ENCODE measurements at places on chromosomes 16 and 17.

DNA sequence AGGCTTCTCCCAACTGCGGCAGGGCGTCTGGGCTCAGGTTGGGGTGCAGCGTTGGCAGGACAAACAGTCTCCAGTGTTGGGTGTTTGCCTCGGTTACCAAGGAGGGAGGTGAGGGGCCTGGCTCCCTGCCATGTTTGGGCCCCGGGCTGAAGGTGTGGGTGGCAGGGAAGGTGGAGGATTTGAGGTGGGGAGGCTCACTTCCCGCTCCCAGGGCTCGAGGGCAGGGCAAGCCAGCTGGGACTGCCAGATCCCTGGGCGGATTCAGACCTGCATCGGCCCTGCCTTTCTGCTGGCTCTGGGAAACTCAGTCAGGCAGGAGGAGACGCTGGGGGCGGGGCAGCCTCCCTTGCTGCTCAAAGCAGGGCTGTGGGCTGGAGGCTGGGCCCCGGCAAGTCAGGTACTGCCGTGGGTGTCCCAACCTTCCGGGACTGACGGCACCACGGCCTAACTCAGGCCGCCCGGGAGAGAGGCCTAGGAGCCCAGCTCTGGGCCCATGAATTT lies 31.3 kb upstream of the KRT17 start:
- no peak for DNase-seq

- DNase-seq = no peak
Observed at GRCh38 chr16:4746991-4747574, 12.7 kb downstream of the DNAAF8 start.

- DNase-seq = peak; percentile 80
Observed at GRCh38 chr17:75633486-75634375, 497 bp downstream of the SMIM5 start.

DNA sequence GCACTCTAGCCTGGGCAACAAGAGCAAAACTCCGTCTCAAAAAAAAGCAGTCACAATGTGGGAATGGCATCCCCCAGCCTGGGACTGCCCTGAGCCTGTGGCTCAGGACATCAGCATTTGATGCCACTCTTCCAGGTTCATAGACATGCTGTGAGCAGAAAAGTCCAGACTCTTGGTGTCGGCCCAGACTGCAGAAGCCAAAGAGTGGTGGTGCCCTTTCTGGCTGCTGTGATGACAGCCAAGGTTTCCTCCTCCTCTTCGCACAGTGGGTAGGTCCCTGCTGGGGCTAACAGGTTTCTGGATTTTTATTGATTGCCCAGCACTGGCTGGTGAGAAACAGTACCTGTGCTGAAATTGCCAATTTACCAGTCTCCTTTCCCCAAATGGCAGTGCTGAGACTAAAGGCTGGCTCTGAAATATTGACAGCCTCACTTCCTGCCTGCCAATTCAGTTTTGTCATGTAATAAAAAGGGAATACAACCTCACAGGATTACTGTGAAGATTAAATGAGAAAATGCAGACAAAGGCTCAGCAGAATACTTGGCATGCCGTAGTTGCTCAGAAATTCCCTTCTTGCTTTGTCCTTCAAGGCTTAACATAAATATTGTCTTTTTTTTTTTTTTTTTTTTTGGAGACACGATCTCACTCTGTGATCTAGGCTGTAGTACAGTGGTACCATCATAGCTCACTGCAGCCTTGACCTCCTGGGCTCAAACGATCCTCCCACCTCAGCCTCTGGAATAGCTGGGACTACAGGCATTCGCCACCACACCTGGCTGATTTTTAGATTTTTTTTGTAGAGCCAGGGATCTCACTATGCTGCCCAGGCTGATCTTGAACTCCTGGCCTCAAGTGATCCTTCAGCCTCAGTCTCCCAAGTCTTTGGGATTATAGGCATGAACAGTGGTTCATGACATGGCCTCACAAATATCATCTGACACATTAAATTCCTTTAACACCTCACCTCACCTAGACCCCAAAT lies 15.5 kb upstream of the UBE2G1 start:
- no peak for DNase-seq

DNA sequence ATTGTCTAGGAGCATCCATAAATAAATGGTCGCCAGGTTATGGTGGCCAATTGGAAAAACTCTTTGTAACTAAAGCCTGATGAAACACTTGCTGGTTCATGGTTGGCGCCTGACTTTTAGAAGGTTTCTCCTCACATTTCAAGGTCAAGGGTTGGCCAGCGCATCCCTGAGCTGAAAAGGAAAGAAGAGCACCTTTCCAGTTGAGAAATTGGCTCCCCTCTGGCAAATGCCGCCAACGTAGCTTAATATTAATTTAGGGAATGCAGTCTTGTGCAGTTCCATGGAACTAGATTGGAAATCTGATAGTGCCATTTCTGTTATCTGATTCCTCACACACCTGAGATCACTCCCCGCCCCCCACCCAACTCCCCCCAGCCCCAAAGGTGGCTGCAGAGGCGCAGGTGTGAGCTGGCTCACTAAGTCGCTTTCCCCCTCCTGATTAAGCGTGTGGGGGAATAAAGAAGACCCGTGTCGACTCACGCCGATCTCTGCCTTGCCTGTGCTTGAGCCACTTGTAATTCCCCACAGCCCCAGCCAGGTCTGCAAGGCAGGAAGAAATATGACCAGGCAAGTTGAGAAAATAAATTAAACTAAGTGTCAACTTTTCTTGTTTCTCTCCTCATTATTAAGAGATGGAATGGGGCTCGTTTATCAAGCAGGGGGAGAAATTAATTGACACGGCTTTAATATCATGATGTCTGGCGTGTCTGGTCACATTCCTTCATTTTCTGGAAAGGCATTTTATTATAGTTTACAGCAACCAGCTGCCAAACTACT lies 157.7 kb downstream of the CCDC182 start:
- no peak for DNase-seq

DNA sequence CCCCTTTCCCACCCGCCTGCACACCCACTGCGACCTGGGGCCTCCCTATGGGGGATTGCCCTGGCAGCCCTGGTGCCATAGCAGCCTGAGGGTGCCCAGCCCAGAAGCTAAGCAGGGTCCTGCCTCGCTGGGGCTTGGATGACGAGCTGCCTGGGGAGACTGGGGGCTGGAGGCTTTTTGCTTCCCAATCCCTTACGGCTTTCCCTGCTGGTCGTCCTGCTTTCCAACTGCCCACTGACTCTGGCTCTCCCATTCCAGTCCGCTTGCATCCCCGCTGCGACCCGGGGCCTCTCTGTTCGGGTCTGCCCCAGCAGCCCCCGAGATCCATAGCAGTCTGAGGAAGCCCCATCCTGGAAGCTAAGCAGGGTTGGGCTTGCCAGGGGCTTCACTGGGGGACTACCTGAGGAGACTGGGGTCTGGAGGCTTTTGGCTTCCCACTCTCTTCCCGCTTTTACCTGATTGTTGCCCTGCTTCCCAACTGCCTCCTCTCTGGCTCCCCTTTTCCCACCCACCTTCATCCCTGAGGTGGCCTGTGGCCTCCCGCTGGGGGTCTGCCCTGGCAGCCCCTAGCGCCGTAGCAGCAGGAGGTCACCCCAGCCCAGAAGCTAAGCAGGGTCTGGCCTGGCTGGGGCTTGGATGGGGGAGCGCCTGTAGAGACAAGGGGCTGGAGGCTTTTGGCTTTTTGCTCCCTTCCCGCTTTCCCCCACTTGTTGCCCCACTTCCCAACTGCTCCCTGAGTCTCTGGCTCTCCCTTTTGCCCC lies 2292.8 kb downstream of the TP53TG3F start:
- no peak for DNase-seq

DNA sequence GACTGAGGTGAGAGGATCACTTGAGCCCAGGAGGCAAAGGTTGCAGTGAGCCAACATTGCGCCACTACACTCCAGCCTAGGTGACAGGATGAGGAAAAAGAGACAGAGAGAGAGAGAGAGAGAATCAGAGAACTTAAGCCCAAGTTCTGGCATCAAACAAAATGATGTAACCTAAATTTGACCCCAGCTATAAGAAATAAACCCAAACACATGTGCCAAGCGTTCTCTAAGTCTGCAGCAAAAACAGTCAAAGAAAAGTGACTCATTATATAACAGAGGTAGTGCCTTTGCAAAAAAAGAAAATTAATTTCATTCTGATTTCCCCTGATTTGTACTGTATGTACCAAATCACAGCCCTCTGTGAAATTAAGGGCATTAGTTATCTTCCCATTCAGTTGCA lies 89.5 kb downstream of the CDH11 start:
- no peak for DNase-seq

- no peak for DNase-seq
Observed at GRCh38 chr17:11690681-11691080, 92.4 kb downstream of the DNAH9 start.

DNA sequence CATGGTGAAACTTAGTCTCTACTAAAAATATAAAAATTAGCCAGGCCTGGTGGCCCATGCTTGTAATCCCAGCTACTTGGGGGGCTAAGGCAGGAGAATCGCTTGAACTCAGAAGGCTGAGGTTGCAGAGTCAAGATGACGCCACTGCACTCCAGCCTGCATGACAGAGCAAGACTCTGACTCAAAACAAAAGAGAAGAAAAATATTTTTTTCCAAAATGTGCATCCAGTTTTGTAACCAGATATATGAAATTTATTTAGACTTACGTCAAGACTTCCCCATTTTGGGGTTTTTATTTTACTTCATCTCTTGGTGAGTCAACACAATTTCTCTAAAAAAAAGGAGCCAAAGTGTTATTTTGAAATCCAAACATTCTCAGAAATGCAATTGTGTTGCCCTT lies 5.5 kb upstream of the TM4SF5 start:
- DNase-seq = no peak

GRCh38 chr16:67535201-67535600 lies 6.6 kb downstream of the RIPOR1 start:
- no peak for DNase-seq

GRCh38 chr16:46859719-46860152 lies 24.4 kb upstream of the GPT2 start:
- DNase-seq = peak; percentile 64

- DNase-seq = no peak
Observed at GRCh38 chr17:5877366-5877765, 192.8 kb upstream of the WSCD1 start.

GRCh38 chr17:41957031-41957868 lies 9.3 kb upstream of the CNP start:
- DNase-seq = no peak

DNA sequence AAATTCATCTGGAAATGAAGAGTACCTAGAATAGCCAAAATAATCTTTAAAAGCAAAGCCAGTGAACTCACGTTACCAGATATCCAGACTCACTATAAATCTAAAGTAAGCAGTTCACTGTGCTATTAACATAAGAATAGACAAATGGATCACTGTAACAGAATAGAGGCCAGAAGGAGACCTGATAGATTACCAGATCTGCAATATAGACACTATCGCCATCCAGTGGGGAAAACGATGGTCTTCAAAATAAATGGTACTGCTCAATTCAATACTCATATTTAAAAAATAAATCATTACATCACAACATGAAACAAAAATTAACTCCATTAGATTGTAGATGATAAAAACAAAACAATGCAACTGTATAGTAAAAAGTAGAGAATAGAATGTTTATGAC lies 158.6 kb upstream of the CDH8 start:
- DNase-seq = no peak

DNA sequence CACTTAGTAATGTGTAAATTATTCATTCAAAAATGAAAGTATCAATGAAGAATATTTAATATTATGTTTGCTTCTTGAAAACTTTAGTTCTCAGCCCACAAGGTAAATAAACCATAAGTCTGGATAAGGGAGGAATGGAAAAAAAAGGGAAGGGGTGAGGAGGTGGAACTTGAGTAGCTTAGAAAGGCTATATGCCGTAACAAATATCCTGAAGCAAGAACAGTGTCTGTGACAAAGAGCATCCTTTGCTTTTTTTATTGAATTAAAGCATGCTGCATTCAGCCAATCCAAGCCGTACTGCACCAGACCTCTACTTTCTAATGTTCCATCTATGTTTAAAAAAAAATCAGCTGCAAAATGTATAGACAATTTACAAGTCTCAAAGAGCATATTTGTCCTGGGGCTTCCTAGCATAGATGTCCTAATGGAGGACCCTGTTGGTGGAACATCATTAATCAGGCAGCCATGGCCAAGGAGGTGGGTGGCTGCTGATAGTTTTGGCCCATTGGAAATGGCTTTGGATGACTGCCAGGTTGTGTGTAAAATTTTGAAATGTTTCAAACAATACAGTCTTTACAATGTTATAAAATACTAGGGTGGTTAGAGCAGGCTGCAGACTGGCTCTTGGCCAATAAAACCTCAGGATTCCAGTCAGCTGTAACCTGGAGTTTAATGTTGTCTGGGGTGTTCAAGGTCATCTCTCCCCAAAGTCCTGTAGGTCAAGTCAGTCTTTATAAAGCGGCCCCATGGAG lies 895.8 kb upstream of the SOX9 start:
- no peak for DNase-seq

GRCh38 chr17:74779948-74780400 lies 3.8 kb upstream of the NAT9 start:
- DNase-seq = peak; percentile 83

DNA sequence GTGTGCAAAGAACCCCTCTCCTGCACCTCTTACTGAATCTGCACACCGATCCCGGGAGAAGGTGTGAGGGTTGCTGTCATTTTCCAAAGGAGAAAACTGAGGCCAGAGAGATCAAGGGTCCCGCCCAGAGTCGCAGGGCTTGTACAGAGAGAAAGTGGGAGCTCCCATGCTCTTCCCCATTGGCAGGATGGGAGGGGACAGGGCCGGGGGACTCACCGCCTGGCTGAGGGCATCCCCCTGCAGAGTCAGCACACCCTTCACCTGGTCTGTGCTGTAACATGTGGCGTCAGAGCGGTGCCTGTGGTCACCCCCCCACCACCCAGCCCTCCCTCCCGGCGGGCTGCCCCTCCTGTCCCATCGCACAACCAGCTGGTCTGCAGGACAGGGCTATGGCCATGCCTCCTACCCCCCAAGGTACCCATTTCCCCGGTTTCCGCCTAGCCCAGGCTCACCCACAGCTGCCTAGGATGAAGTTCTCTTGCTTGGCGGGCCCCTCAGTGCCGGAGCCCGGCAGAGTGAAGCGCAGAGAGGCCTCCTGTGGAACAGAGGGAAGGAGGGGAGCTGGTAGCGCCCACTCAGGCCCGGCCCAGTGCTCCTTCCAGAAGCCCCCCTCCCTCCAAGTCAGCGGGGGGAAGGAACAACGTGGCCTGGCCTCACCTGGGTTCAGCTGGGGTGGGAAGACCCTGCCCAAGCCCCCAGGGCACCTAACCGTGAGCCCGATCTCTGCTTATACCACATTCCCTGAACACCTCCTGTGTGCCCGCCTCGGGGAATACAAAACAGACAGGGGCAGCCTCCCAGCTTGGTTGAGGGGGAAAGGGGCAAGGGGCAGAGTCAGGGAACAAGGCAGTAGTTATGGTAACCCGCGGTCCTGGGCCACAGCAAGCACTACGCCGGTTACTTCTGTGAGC lies 1.1 kb downstream of the ROGDI start:
- no peak for DNase-seq

GRCh38 chr16:17296431-17296830 lies 174.3 kb downstream of the XYLT1 start:
- no peak for DNase-seq

- DNase-seq = no peak
Observed at GRCh38 chr16:47983999-47984580, 171.7 kb downstream of the ABCC12 start.

GRCh38 chr17:33292981-33293867 lies at the start of gene ASIC2:
Gene ASIC2 (minus strand): TSS chr17:33293295.
- DNase-seq = no peak

GRCh38 chr16:59740858-59741257 lies 1006.7 kb upstream of the GOT2 start:
- DNase-seq = no peak

Data from activated effector memory CD4-positive, alpha-beta T cell treated with anti-CD3 and anti-CD28 coated beads, Interleukin-2, amount 50 U/mL, for 16 hours (primary cell).